ENCODE measurements at places on chromosomes 11 and 22.

GRCh38 chr11:130439160-130439519 is 9.3 kb upstream of the ADAMTS15 start:
- no peak for DNase-seq

- DNase-seq, result no peak
These were observed 110.4 kb upstream of the OR4B1 start for GRCh38 chr11:48106166-48106565.

DNA sequence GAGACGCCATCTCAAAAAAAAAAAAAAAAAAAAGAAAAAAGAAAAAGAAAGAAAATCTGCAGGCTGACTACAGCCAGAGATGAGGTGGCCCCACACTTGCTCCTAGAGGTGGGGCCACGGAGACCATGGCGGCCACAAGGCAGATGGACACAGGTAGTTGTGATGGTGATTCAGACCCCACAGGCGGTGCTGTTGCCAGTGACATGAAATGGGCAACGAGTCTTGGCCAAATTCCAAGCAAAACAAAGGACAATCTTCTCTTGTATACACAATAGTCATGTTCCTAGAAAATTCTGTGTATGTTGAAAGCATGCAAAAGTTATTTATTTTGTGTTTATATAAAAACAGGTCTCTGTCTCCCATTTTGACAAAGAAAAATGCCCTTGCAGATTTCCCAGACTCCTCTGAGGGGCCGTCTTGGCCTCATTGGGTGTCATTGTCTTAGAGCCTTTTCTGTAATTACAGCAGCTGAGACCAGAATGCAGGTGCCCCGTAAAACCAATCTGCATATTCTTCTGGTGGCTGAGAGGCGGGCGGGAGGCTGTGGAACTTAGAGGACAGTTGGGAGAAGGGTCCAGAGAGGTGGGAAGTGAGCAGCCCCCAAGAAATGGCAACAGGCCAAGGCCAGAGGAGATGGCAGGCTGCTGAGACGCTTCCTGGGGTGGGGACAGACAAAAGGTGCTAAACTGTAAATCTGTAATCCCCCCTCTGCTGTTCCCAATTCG is 22.5 kb upstream of the DAGLA start:
- peak; percentile 24 for DNase-seq

DNA sequence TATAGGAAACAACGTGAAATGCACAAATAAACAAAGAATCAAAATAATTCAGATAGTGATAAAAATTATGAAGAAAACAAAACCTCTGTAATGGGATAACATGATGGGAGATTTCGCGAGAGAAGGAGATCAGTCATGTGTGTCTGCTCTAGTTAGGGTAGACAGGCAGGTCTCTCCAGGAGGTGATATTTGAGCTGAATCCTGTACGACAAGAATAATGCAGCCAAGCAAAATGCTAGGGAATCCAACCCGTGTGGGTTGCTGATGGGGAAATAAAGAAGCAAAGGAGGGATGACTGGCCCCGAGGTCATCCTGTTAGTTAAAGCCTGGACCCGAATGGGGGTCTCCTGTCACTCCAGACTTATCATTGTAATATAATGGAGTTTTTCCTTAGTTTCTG is 16.0 kb downstream of the MAML2 start:
- DNase-seq, result no peak

DNA sequence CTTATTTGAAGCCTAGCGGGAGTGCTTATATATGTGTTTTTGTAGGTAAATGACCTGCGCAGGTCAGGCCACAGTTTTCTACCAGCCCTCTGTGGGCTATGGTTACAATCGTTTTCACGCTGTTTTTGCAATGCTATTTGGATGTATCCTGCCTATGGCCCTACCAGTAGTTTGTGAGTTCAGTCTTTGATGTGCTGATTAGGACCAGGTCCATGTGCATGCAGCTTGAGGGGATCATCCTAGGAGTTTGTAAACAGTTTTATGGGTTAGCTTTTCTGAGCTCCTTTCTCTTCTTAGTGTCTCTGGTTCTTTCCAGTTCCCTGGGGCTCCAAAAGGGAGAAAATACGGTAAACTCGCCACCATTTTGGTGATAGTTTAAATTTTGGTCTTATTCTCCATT is 142.5 kb downstream of the LDLRAD3 start:
- DNase-seq, result no peak

GRCh38 chr11:97772705-97773104 is 1248.0 kb upstream of the CNTN5 start:
- no peak for DNase-seq

DNA sequence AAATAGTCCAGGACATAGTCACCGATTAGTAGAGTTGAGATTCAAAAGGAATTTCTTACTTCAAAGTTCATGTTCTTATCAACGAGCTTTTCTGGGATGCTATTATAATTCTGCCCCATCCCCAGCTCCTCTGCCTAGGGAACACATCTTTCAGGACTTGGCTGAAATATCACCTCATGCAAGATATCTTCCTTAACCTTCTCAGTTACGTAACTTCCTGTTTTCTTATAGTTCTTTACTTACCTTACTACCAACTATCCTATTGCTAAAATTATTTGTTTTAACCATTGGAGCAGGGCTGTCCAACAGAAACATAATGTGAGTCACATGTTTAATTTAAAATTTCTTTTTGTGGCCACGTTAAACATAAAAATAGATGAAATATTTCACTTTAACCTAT is 2.3 kb downstream of the NARS2 start:
- no peak for DNase-seq

DNA sequence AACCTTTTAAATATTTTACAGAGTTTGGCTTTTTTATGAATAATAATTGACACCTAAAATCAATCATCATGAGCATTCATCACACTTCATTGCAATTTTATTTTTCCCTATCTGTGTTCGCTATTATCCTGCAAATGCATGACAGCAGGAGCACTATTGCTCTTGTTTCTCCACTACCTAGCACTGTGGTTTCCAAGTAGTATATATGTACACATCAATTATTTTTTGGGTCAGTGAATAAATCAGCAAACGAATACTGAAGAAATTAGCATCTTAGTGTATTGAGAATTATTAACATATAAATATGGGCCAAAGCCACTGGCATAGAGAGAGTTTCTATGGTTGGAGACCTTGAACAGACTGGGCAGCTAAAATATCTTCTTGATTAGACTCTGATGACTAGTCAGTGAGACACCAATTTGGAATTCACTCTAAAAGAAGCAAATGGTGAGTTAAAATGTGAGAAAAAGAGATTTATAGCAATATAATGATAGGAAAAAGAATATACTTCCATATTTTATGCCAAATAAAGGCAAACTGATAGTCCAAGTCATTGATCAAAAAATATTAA is 731.1 kb upstream of the LUZP2 start:
- DNase-seq, result no peak

- peak; percentile 36 for DNase-seq
These were observed 15.9 kb downstream of the GALNT18 start for GRCh38 chr11:11605821-11606450.

DNA sequence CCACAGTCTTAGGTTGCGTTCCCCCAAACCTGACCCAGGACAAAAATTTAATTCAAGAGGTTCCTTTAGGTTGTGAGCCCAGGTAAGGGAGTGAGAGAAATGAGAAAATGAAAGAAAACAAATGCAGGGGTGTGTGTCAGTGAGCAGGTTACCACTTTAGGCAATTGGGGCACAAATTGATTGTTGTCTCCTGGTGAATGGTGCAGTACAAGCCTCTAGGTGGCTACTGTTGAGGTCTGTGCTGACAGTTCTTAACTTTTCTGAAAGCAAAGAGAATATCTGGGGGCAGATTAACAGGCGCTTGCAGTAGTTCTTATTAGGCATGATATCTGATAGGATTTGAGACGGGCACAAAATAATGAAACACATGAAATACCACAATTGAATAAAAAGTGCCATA is 894.6 kb downstream of the FAM181B start:
- DNase-seq, result no peak

DNA sequence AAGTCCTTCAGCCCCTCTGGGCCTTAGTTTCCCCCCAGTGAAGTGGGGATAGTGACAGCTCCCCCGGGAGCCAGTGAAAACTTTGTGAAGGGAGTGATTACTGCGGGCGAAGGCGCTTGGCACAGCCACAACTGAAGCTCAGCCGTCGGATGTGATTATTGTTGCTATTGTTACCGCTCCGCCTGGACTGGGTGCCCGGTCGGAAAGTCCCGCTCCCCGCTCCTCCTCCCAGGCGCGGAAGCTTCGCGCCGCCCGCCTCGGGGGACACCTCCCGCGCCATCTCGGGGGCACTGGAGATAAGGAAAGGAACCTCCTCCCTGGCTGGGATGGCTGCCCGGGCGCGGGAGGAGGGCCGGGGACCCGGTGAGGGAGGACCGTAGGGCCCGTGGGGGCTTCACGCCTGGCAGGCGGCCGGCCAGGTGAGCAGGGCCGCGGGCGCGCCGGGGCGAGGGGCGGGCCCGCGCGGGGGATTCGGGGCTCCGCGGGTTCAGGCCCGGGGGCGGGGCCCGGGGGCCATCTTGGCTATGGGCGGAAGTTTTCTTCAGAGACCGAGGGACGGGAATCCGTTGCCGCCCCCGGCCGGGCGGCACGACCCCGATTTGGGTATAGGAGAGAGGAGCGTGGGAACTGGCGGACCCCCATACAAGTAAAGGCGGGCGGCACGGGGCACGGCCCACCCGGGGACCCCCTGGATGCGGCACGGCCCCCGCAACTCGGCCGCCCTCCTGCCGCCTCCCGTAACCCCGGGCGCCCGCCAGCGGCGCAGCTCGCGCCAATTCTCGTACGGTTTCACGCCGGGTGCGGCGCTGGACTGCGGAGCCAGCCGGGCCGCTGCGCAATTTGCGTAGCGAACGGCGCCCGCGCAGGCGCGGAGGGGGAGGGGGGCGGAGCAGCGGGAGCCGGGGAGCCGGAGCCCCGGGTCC is at the start of gene GPR137:
GPR137 (plus strand) TSS at position 887 of the 923 bp plus-strand sequence. CDS start 677 bp downstream, outside the sequence.
- peak; percentile 43 for DNase-seq

DNA sequence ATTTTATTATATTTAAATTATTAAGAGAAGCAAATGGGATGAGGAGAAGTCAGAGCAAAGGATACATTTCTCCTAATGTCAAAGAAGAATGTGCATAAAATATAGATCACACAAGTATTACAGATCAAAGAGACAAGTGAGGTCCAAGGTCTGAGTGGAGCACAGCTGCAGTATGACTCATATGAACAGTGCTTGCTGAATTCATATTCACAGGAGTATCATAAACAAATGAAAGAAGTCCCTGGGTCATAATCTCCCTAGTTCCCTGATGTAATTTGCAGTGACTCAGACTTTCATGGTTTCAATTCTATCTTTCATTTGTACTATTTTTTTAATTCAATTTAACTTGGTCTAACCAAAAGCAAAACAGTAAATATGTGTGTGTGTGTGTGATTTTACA is 499.0 kb upstream of the CCDC179 start:
- no peak for DNase-seq

GRCh38 chr11:102118937-102119336 is 8.7 kb downstream of the YAP1 start:
- no peak for DNase-seq

- no peak for DNase-seq
These were observed 22.6 kb upstream of the CCDC134 start for GRCh38 chr22:41777749-41778425.

- DNase-seq, result no peak
These were observed 29.6 kb downstream of the IGF2 start for GRCh38 chr11:2109541-2110019.

GRCh38 chr22:24117942-24118341 is 63.3 kb upstream of the SUSD2 start:
- DNase-seq, result no peak

Data from NCI-H2029 treated with DMSO at 0.1 percent for 48 hours (cell line).